ENCODE measurements at places on chromosomes 6 and 20.

DNA sequence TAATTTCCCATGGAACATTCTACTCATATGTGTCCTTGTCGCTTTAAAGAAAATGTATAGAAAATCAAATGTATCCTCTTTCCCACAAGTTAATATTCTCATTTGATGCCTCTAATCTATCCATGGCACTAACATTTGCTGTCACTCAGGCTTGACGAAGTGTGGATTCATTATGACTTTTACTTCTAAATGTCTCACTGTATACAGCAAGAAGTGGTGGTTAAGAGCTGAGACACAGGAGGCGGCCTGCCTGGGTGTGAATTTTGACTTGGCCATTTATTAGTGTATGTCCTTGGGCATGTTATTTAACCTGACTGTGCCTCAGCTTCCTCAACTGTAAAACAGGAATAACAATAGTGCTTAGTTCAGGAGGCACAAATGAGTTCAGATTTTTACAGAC is 70.0 kb downstream of the TRMT6 start:
- DNase-seq, result no peak

DNA sequence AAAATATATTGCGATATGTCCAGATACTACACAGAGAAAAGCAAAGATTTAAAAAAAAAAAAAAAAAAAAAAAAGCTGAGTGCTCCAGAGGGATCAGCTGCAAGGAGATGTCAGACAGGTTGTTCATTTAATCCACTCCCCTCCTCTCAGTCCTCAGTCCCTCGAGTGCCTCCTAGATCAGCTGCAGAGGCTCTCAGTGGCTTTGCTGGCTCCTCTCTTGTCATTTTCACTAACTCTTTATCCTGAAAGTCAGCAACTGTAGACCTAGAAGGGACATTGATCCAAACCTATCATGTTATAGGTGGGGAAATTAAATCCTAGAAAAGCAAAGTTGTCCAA is 61.6 kb downstream of the KIAA0319 start:
- no peak for DNase-seq

DNA sequence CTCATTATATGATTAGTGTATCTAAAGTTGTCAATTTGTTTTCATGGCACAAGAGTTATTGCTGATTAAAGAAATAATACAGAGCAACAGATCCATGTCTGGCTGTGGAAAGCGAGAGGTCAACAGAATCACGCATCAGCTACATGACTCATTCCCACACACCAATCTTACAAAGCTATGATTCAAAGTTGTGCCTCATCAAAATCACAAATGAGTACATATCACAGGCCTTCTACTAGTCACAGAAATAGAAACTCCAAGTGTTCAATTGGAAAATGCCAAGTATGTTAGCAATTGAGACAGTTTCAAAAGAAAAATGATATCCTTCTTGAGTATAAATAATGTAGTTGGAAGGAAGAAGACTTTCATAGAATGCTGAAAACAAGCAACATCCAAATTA is 57.8 kb upstream of the NKAIN2 start:
- DNase-seq, result no peak

GRCh38 chr6:39054577-39055142 is 6.1 kb downstream of the GLP1R start:
- no peak for DNase-seq

GRCh38 chr6:51738614-51739013 is 348.8 kb downstream of the PKHD1 start:
- no peak for DNase-seq

DNA sequence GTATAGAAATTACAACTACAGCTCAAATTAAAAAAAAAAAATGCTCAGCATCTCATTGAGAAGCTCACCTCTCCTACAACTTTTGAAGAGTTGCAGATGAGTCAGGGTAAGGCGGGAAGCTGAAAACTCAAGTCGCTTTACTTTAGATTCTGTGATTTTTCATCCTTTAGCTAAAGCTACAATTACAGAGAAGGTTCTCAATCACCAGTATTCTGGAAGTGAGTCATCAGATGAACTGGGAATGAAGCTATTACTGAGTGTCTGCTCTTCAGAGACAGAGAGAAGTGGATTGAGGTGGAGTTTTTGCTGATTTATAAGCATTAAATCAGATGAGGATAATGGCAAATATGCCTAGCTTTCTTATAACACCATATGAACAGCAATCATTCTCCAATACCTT is 91.9 kb downstream of the TFAP2A start:
- DNase-seq, result no peak

GRCh38 chr20:5602346-5602745 is 147.9 kb upstream of the SHLD1 start:
- no peak for DNase-seq

- peak; percentile 17 for DNase-seq
These were observed at the start of gene DDR1 for GRCh38 chr6:30883685-30884520. Gene DDR1 (plus strand): TSS chr6:30884519. CDS start chr6:30888730, 4,211 bp downstream.

GRCh38 chr6:37121556-37121955 is 48.4 kb upstream of the PIM1 start:
- no peak for DNase-seq

- no peak for DNase-seq
These were observed 395.1 kb upstream of the CNR1 start for GRCh38 chr6:88561034-88561953.

Data from memory B cell (primary cell).